ENCODE measurements at places on chromosomes 1 and 21.

DNA sequence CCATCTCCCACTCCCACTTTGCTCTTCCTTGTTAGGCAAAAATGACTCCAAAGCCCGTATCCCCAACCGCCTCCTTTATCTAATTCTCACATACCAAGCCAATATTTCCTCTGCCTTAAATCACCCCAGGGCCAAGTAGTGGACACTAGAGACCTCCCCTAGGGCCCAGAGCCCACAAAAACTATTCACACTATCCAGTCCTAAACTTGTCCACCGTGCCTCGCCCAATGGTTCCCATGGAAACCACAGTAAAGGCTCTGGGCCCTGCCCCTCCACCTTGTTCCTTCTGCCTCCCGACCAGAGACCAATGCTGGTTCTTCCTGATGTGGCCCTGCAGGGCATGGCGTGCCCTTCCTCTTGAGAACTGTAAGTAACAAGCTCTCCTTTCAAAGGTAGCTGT lies 11.8 kb downstream of the CFAP107 start:
- DNase-seq: no peak

DNA sequence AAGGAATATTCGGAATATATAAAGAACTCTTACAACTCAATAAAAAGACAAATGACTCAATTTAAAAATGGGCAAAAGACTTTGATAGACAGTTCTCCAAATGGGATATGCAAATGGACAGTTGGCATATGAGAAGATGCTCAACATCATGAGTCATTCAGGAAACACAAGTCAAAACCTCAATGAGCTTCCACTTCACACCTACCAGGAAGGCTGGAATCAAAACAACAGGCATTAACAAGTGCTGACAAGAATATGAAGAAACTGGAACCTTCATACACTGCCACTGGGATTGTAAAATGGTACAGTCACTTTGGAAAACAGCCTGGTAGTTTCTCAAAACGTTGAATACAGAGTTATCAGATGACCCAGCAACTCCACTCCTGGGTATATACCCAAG lies 17.2 kb downstream of the PGBD5 start:
- no peak for DNase-seq

- no peak for DNase-seq
Measured at GRCh38 chr1:117678246-117678977, 72.6 kb downstream of the TENT5C start.

DNA sequence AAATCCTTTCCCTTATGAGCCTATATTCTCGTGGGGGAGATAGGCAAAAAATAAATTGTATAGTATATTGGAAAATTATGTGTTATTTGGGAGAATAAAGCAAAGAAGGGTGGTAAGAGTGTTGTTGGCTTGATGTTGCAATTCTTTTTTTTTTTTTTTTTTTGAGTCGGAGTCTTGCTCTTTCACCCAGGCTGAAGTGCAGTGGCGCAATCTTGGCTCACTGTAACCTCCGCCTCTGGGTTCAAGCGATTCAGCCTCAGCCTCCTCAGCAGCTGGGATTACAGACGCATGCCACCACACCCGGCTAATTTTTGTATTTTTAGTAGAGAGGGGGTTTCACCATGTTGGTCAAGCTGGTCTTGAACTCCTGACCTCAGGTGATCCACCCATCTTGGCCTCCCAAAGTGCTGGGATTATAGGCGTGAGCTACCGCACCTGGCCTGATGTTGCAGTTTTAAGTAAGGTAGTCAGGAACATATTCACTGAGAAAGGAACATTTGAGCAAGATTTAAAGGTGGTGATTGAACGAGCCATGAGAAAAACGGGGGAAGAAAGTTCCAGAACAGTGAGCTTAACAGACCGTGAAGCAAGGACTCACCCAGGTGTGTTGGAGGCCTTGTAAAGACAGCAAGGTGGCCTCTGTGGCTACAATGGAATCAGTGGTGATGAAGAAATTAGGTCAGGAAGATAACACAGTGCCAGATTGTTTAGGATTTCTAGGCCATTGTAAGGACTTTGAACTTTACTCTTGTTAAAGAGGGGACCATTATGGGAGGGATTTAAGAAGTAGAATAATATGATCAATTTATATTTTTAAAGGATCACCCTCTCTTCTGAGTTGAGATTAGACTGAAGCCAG lies 45.8 kb downstream of the RPRD2 start:
- no peak for DNase-seq

DNA sequence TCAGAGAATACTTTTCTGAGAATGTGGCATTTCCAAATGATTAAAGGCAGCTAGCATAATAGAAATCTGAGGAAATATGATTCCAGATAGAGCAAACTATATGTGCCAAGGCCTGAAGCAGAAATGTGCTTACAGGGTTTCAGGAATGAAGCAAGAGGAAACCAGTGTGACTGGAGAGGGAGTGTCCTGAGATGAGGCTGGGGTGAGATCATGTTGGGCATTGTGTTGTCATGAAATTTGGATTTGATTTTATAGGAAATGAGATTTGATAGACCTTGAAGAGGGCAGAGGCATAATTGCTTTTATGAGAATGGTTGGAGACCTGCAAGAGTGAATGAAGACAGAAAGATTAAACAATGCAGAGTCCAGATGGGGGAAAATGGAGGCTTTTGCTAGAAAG lies 338.1 kb upstream of the SNX7 start:
- DNase-seq: no peak

- no peak for DNase-seq
Measured at GRCh38 chr1:153649137-153649862, 9.2 kb upstream of the SNAPIN start.

- DNase-seq: no peak
Measured at GRCh38 chr21:34200288-34200905, 127.0 kb downstream of the MRPS6 start.

DNA sequence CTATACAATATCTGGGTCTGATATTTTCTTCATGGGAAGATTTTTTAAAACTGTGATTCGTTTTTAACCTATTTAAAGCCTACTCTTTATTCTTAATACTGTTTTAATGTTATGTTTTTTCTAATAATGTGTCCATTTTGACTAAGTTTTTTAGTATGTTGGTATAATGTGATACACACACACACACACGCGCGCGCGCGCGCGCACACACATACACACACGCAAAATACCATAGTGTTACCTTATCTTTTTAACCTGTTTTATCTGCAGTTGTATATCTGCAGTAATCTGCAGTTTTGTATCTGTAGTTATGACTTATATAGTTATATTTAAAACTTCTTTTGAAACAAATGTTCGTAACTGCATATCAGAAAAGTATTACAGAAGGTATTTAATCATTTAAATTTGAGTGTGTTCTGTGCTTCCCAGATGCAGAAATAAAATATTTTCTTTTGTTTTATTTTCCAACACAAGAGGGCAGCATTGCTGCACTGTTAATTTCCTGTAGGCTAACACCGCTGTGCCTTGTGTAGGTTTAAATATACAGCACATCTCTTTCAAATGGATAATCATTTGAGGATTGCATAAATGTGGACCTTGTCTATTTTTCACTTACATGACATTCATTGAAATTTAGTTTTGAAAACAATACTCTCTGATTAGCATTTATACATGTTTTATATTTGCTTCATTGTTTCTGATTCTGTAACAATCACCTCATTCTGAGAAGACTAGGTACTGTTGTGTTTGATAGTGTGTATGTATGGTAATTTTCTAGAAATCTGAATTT lies 166.1 kb downstream of the PDE4B start:
- DNase-seq: no peak

DNA sequence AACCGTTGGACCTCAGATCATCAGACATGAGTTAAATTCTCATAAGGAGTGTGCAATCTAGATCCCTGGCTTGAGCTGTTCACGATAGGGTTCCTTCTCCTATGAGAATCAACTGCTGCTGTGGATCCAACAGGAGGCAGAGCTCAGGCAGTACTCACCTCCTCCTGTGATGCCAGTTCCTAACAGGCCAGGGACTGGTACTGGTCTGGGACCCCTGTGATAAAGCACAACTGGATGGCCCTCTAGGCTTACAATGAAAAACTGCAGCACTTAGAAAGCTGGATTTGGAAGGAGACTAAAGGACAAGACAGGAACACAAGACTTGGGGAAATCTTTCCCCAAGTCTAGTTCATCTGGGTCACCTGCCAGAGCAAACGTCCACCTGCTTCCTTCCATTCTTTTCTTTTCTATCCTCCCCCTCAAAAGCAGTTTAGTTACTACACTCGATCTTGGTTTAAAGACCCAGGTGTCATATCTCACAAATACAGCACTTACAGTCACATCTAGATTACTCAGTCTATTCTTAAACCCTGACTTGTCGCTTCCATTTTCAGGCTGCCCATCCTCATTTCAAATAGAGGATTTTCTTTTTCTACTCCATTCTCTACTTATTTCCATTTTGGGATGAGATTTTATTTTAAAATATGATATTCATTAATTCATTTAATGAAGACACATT lies 59.8 kb downstream of the PTPN14 start:
- DNase-seq: no peak

DNA sequence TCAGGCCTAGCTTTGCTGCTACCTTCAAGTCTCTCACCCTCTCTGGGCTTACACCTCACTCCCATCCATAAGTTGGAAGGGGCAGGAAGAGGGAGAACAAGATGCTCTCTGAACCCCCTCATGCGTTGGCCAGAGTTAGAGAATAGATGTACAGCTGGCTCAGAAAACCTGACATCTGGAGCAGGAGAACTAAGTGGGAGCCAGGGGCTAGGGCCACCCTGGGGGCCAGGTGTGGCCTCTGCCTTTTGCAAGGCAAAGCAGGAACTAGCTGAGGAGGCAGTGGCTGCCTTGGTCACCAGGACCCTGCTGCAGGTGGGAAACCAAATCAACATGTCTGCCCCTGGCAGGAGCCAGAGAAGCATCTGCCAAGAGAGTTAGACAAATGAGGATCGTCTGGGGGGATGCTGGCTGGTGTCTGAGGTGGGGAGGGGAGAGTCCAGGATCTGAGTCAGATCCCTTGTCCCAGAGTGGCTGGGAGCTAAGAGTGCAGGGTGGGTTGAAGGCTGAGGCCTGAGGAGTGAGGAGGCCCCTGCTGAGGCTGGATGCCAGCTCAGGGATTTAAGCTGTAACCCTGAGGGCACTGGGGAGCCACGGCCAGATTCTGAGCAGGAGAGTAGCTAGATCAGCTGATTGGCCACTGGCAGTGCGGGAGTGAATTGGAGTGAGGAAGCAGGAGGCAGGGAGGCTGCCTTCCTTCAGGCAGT lies 115.0 kb downstream of the EPHB2 start:
- DNase-seq: no peak

All from NCI-H1417 treated with DMSO at 0.1 percent for 48 hours (cell line).